Activated CD4-positive, alpha-beta T cell treated with anti-CD3 and anti-CD28 coated beads for 1 hour (primary cell): ENCODE measurements at places on chromosomes 4 and X.

- no peak for DNase-seq
Observed at GRCh38 chrX:129771266-129771995, 8.3 kb upstream of the SASH3 start.

DNA sequence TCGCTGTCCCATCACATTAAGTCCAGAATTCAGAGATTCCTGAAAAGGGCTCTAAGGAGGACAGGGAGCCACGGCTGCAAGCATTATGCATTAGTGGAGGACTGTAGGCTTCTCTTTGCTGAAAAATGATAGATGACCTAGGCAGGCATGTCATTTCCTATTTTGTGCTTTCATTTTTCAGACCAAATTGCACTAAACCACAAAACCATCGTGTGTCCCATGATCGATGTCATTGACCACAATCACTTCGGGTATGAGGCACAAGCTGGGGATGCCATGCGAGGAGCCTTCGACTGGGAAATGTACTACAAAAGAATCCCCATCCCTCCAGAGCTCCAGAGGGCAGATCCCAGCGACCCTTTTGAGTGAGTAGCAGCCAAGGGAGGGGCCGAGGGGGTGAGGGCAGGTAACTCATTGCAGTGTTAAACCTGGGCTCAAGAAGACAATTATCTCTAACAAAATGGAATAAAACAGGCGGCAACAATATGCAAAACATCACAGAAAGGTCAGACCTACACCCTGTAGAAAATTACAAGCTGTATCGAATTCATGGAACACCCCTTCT is 355.2 kb upstream of the GALNT7 start:
- DNase-seq: no peak

GRCh38 chr4:51909236-51909703 is 66.3 kb downstream of the DCUN1D4 start:
- DNase-seq: no peak

- no peak for DNase-seq
Observed at GRCh38 chr4:72467633-72468032, 101.4 kb downstream of the ADAMTS3 start.

GRCh38 chr4:37685161-37685822 is 884 bp downstream of the RELL1 start:
- DNase-seq: no peak

GRCh38 chr4:74947798-74948197 is 14.9 kb downstream of the PARM1 start:
- no peak for DNase-seq

DNA sequence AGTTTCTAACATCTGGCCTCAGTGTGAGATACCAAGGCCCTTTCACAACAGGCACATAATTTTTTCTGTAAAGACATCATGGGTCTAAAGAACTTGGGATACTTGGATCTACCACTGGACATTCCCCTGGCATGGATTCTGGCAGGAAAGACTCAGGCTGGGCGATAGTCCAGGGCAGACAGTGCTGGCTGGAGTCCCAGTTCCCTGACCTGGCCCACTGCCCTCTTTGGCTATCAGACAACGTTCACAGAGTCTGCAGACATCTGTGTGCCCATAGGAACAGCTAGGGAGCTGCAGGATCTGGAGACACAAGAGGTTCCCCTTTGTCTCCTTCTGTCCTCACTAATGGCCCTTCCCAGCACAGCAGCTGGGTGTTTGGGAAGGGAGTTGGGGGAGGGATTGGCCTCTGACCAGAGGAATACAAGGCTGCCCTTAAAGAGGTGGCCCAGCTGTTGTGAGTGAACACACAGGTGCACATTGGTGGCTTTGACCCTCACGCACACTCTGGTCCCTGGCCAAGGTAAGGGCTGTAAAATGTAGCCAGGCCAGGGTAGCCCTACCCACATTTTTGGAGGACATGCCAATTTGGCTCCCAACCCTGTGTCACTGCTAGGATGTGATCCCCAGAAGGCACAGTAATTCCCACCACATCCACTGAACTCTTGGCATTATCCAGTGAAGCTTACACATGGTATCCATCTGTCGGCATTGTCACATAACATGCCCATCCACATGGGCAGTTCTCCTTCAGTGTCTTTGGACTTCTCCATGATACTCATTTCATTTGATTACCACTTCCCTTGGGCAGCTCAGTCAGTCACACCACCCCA is 72.3 kb downstream of the SOX3 start:
- DNase-seq: no peak

DNA sequence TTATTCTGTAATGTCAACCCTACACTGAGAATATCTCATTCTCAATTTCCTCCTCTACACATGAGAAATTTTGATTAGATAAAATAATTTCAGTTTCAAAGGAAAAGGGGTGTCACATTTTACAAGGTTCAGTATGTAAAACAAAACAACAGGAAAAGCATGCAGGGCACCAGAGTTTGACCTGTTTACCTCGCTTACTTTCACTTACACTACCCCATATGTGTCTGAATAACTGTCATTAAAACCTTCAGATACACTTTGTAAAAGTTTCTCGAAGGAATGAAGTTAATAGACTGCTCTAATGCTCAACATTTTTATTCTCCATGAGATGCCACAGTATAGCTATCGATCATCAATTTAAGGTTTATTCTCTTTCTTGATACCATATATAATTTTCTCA is 12.3 kb upstream of the PCDH10 start:
- no peak for DNase-seq

- no peak for DNase-seq
Observed at GRCh38 chr4:115938764-115939443, 825.5 kb upstream of the NDST4 start.

GRCh38 chr4:140003876-140004548 is 150.0 kb downstream of the MAML3 start:
- DNase-seq: no peak

DNA sequence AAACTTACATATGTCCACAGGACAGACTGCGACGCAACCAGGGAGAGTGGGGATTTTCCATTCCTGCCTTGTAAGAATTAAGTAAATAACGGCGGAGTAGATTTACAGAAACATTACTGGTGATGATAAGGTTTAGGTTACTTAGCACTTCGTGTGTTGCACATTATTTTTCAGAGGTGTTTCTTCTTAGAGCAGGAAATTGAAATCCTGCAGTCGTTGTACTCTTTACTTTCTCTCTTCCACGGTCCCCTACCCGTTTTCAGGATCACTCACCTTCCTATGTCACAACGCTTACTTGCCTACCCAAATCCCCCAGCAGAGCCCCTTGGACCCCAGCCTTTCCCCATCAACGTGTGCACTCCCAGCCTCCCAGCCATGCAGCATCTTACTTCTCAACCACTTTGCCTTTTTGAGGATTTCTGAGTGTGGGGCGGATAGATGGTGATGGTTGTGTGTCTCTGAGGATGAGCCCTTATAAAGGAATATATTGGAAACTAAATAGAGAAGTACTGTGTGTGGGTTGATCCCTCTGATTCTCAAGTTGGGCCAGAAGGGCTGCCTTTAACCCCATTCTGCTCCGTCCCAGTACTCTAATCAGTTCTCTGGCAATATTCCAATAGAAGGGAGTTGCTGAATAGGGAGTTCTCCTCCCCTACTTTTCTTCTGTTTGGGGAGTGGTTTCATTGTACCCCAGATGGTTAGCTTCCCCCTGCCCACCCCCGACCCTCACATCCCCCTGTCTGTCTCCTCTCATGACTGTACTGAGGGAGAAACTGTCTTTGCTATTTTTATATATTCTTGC is 1.6 kb downstream of the MID2 start:
- no peak for DNase-seq
